ENCODE measurements at places on chromosomes 16 and 17.
A peak's percentile ranks its signal among the peaks of the same experiment; 100 is the strongest.

DNA sequence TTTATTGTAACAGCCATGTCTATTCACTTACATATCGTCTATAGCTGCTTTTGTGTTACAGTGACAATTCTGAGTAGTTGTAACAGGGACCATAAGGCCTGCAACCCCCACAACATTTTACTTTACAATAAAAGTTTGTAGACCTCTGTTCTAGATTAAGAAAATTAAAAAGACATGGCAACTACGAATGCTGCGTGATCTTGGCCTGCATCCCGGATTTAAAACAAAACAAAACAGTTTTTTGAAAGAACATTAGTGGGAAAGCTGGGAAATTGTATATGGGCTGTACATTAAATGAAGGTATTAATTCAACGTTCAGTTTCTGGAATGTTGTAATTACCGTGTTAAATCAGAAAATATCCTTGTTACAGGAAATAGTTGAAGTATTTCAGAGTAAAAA, 64.1 kb downstream of the RMI2 start:
- no peak for DNase-seq

DNA sequence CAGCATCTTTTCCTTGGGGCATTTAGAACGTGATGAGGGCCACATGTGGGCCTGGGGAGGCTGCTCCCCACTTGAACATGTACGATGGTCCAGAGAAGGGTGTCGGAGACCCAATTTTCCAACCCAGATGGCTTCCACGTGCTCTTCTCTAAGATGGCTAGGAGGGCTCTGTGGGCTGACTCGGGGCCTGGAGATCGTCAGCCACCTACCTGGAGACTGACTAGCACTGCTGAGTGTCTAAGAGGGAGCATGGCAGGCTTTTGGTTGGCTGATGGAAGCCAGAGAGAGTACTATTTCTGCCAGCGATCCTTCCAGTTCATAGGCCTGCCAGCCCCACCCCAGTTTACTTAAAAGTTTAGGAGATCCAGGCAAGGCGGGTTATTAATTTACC, 60.2 kb upstream of the CLEC18A start:
- no peak for DNase-seq

- DNase-seq: no peak
Measured at GRCh38 chr16:49411121-49411970, 37.7 kb downstream of the C16orf78 start.

GRCh38 chr17:81429821-81430551, 34.7 kb downstream of the BAHCC1 start:
- no peak for DNase-seq

DNA sequence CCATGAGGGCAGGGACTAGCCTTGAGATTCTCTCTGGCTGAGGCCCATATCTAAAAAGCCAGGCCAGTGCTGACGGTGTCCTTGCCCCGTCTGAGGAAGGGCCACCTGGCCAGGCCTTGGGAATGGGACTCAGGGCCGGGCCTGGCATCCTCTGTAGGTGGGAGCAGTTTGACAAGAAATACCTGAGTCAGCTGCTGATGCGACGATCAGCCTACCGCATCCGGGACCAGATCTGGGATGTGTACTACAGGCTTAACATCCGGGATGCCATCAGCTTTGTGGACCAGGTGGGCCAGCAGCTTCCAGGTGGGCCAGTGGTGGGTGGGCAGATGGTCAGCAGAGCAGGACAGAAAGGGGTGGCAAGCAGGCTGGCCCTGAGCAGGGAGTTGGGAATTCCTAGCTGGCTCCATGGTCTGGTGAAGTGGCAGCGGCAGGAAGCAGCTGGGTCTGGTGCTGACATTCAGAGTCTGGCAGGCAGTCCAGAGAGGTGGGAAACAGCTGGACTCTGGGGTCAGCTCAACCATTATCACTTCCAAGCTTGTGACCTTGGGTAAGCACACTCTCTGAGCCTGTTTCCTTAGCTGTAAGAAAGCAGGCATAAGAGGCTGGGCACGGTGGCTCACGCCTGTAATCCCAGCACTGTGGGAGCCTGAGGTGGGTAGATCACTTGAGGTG, 9.5 kb downstream of the SLC9A5 start:
- no peak for DNase-seq

GRCh38 chr17:37301288-37301687, 74.5 kb upstream of the C17orf78 start:
- no peak for DNase-seq

GRCh38 chr16:85431431-85432124, 181.5 kb upstream of the GSE1 start:
- no peak for DNase-seq

- DNase-seq: no peak
Measured at GRCh38 chr17:2712300-2713043, 908 bp upstream of the CLUH start.

GRCh38 chr16:2426941-2427361, 2.3 kb upstream of the CCNF start:
- no peak for DNase-seq

- no peak for DNase-seq
Measured at GRCh38 chr17:81924557-81925532, 2.7 kb downstream of the MAFG start.

GRCh38 chr17:12522743-12523183, 142.9 kb upstream of the MYOCD start:
- DNase-seq: no peak

- DNase-seq: no peak
Measured at GRCh38 chr16:84751241-84751640, 51.4 kb downstream of the USP10 start.

- DNase-seq: peak; percentile 22
Measured at GRCh38 chr16:52069866-52070265, 477.1 kb downstream of the TOX3 start.

GRCh38 chr16:85759136-85759535, 8.2 kb upstream of the C16orf74 start:
- DNase-seq: no peak

DNA sequence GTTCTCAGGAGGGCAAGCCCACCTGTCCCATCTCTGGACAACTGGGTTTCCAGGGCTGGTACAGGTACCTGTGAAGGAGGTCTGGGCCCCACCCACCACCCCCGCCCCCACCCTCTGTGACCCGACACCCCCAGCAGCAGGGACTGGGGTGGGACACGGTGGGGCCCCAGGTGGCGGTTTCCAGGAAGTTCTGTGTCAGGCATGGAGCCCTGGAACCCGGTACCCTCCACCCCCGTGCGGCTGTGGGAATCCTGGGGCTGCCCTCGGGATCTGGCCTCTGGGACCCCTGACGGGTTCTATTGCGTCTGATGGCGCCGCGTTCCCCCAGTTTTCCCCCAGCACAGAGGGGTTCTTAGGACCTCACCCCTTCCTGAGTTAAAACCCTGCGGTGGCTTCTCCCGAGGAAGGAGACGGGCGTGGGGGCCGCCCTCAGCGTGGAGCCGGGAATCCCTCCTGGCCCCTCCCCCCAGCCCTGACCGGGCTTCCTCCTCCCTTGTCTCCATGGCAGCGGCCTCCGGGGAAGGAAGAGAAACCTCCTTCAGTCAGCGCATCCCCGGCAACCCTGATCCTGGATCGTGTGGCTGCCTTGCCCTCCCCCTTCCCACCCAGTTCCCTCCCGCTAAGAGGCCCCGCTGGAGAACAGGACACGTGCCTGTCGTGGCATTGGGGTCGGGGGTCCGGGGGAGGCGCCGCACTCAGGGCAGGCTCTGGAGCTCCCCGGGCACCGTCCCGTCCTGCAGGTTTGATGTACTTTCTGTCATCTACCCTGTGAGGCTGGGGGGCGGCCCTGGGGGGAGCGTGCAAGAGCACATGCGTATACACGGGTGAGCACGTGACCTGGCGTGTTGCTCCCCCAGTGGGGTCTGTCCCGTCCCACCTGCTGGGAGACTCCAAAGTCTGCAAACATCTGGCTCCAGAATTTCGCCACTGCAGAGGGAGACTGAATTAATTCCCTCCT, 30.3 kb downstream of the CACNA1H start:
- no peak for DNase-seq

DNA sequence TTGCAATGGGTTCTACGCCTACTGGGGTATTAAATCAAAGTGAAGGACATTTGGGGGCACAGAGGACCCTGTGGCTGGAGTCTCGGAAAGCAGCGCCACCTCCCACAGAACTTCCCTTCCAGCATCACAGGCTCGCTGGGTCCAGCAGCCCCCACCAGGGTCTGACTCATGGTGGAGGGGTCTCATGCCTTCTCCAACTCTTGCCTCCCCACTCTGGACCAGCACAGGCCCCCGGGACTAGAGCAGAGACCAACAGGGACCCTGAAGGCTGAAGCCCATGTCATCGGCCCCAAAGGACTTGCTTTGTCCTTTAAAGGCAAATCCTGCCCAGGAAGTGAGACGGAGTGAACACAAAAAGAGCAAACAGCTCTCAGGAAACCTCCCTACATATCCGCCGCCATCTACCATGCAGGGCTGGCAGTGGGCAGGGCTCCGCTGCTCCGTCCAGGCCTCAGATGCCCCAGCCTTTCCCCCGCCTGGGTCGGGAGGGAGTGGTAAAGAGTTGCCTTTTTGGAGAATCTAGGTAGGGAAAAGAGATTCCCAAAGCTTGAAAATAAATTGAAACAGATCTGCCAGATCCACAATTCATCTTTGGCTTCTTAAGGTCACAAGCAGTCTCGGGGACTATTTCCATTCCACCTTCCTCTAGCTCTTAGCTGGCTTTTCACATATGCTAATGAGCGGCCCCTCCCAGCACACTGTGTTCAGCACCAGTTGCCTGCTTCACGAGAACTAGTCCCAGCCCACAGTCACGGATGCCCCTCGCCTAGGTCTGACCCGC, 2.1 kb upstream of the GPRC5C start:
- no peak for DNase-seq

DNA sequence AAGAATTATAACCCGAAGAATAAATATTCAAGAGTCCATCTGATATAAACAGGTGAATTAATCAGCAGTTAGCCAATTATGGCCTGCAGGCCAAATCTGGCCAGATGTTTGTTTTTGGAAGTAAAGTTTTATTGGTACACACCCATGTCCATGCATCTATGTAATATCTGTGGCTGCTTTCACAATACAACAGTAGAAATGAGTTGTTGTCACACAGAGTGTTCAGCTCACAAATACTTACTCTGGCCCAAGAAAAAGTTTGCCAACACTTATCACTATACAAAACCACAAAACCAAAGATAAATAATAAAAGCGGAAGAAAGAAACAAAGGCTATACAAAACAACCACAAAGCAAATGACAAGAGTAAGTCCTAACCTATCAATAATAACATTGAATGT, 109.4 kb downstream of the CDYL2 start:
- DNase-seq: no peak

DNA sequence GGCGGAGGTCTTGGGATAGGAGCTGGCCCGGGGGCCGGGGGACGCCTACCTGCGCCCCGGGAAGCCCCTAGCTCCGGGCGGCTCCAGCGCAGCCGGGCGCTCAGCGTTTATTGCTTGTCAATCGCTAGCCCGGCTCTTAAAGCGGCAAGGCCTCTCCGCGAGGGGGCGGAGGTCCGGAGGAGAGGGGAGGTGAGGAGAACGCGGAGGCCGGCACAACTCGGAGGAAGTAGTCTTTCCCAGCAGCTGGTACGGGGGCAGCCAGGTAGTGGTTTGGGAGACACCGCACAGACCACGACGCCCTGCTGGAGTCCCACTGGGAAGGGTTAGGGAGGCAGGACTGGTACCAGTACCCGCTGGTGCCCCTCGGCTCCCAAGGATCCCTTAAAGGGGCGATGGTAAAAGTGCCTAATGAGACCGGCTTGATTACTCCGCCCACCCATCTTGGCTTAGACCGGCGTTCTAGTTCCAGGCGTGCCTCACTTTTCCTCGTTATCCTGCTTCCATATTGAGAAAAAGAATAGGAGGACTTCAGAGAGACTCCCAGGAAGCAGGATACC, at the start of gene MPP2:
Gene MPP2 (minus strand): TSS at position 112 of the 557 bp plus-strand sequence. CDS start 3,076 bp downstream, outside the sequence.
- no peak for DNase-seq
